Left colon (tissue), 2 donors: ENCODE measurements at places on chromosomes 12 and 14.

GRCh38 chr14:59352961-59353360, 112.2 kb downstream of the GPR135 start:
- DNase-seq, result no peak

- DNase-seq, result no peak
These were observed 113.1 kb upstream of the FKBP4 start for GRCh38 chr12:2681450-2682205.

GRCh38 chr12:95177201-95177768, 40.0 kb downstream of the FGD6 start:
- DNase-seq, result no peak

DNA sequence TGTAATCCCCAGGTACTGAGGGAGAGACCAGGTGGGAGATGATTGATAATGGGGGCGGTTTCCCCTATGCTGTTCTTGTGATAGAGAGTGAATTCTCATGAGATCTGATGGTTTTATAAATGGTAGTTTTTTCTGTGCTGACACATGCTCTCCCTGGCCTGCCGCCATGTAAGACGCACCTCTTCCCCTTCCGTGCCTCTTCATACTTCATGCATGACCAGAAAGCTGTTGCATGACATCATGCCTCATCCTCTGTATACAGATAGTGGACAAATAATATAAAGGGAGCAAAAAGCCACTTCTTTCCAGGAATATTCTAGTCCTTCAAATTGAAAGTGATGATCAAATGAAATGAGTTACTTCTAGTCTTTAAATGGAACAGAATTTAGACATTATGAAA, 47.3 kb upstream of the LRIG3 start:
- no peak for DNase-seq

GRCh38 chr12:62263966-62264365, 3.8 kb downstream of the USP15 start:
- no peak for DNase-seq

DNA sequence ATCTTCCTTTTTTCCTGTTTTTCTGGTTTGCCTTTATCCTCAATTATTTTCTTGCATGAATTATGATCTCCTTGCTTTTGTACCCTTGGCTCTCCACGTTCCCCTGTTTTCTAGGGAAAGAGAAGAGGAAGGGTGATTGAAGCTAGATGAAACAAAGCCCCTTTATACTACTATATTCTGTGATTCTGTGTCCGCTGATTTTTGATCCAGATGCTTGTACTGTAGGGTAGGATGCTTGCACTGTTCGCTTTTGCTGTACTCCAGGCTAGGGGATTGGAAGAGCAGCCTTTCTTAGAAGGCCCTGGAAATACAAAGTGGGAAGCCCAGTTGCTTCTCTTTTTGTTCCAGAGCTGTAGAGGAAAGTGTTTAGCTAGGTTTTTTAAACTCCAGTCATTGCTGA, 35.1 kb upstream of the KLHDC2 start:
- no peak for DNase-seq

GRCh38 chr14:51744372-51745130, 92.8 kb downstream of the FRMD6 start:
- no peak for DNase-seq

- no peak for DNase-seq
These were observed 1.7 kb downstream of the PRPF40B start for GRCh38 chr12:49624921-49625577.

DNA sequence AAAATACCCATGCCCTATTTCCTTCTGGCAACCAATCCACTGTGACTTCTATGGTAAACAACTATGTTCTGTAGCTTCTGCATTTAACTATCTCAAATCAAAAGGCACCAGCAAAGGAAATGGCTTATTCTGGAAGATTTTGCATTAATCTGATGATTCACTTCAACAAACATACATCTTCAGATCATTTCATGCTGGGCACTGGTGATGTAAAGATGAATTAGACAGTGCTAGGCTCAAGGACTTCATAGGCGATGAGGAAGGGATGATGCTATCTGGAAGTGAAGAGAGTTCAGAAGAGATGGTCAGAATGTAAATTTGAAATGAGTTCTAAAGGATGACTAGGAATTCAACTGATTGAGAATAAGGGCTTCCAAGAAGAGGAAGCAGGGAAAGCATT, 363.3 kb downstream of the PAWR start:
- no peak for DNase-seq

GRCh38 chr14:77097700-77098528, at the start of gene CIPC:
CIPC (plus strand) TSS chr14:77098258; CDS start chr14:77105709, 7,451 bp downstream.
- DNase-seq, result peak; percentile 100

- no peak for DNase-seq
These were observed 40.6 kb downstream of the SPRING1 start for GRCh38 chr12:116697305-116697704.

DNA sequence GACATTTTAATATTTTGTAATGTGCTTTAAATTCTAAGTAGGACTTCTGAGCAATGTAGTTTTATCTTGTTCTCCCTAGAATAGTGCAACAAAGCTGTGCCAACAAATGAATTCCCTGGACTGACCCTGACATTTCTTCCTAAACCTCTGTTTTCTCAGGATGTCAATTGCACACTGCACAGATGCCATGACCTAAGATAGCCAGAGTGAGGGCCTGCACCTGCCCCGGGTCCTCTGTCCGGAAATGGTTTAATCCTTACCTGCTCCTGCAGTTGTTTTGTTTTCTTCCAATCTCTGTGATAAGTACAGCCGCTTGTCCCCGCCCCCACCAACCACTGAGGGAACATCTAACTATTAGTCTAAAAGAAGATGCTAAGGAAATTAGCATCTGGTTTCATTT, 831.5 kb downstream of the GALC start:
- DNase-seq, result no peak

- no peak for DNase-seq
These were observed 24.6 kb downstream of the LIN7A start for GRCh38 chr12:80912901-80913770.

GRCh38 chr12:89789862-89790261, 81.2 kb upstream of the ATP2B1 start:
- no peak for DNase-seq

DNA sequence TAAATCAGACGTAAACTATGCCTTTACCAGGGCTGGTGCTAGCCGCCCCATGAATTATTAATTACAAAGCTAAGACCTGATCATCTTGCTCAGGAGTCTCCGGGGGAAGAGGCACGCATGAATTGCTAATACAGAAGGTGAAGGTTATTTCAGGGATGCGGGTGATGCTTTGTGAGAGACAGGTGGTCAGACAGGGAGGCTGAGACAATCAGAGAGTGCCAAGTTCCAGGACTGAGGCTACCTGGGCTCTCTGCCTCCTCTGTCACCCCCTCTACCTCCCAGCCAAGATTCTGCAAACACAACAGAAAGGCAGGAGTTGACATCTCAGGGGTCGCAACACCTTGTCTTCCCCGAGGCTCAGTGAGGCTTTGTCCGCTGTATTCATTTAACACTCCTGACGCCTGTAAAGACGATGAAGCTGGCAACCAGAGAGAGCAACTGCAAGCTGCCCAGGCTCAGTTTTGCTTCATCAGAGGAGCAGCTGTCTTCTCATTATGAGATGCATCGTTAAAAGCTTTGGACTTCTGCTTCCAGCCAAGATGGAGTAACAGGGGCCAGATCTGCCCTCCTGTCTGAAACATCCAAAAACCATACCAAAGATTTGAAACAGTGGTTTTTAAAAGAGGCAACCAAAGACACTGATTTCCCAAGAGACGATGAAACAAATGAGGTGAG, 46.6 kb downstream of the PRIMA1 start:
- no peak for DNase-seq

DNA sequence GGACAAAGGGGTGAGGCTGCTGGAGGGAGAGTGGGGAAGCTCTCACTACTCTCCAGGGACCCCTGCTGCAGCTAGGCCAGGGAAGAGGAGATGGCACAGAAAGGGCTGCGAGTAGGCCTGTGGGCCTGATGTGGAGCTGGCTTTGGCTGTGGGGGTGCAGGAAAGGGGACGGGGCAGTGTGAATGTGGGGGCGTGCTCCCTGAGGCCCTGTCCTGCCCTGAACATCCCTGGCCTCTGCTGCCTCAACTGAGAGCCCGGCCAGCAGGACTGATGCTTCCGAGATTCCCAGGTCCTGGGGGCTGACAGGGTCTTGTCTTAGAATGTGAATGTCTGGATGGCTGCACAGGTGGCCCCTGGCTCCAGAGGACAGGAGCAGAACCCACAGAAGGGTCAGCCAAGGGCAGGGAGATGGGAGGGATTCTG, 64.2 kb downstream of the CHGA start:
- DNase-seq, result no peak

- DNase-seq, result peak; percentile 55
These were observed 17.4 kb downstream of the FOXN4 start for GRCh38 chr12:109291521-109292341.

GRCh38 chr12:62146318-62146717, 113.9 kb upstream of the USP15 start:
- no peak for DNase-seq

DNA sequence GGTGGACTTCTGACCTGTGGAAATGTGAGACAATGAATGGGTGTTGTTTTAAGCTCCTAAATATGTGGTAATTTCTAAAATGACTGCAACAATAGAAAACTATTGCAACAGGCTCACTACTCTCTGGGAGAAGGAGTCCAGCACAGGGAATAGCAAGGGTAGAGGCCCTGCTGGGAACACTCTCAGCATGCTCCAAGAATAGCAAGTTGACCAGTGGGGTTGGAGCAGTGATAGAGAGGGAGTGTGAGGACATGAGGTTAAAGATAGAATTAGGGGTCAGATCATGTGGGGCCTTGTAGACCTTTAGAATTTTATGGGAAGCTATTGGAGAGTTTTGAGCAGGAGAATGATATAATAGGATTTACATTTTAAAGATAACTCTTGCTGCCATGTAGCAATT, 346.7 kb upstream of the CCDC196 start:
- DNase-seq, result no peak

DNA sequence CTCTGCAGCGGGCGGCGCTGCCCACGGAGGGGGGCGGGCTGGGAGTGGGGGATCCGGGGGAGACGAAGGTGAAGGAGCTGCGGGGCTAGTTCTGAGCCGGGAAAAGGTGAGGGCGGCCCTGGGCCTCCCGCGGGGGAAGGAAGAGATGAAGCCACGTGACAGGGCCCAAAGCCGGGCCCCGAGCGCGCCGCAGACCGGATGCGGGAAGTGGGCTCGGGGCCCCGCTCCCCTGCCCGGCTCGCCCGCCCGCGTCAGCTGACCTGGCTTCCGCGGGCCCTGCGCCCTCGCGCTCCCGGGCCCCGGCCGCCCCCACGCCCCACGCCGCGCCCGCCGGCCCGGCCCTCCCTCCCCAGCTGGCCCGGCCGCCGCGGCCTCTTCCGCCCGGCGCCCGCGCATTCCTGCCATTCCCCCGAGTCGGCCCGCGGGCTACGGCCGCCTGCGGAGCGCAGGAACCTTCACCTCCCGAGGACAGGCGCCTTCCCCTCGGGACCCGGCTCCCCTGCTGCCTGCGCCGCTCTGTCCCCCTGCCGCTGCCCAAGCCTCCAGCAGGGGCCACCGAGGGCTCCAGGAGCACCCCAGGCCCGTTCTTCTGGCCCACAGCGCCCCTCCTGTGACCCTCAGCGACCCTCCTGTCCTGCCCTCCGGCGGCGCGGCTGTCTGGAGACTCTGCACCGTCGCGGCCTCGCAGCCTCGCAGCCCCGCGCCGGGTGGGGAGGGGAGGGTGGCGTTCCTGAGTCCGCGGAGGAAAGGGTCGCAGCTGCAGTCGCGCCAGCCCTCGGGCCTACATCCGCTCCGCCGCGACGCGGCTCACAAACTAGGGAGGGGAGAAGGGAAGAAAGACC, 20.4 kb downstream of the NINJ2 start:
- DNase-seq, result peak; percentile 81

GRCh38 chr12:27975222-27976136, 2.9 kb upstream of the PTHLH start:
- no peak for DNase-seq

GRCh38 chr14:72380456-72380855, 448.2 kb downstream of the RGS6 start:
- no peak for DNase-seq

GRCh38 chr12:53048780-53049401, 974 bp upstream of the TNS2 start:
- DNase-seq, result peak; percentile 64

GRCh38 chr12:130460611-130461446, 123.1 kb downstream of the PIWIL1 start:
- DNase-seq, result no peak

GRCh38 chr12:2825132-2825531, 9.7 kb downstream of the NRIP2 start:
- no peak for DNase-seq

GRCh38 chr12:29102741-29103140, 46.3 kb upstream of the FAR2 start:
- no peak for DNase-seq

DNA sequence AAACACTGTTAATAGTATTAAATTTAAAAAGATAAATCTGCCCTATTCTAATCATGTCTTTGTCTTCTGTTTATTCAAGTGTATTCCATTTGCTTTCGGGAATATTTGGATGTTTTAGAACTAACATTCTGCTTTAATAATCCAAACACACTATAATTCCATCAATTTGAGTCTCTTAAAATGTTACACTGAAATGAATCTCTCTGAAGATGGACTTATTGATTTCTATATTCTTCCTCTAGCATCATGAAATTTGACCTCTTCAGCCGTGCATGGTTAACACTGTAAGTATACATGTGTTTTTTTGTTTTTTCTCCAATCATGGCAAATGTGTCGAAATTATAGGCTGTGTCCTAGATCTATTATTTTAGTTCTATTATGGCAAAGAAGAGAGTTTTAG, 339.2 kb downstream of the ACSS3 start:
- no peak for DNase-seq

- no peak for DNase-seq
These were observed 166.4 kb downstream of the DUSP6 start for GRCh38 chr12:89185889-89186288.

DNA sequence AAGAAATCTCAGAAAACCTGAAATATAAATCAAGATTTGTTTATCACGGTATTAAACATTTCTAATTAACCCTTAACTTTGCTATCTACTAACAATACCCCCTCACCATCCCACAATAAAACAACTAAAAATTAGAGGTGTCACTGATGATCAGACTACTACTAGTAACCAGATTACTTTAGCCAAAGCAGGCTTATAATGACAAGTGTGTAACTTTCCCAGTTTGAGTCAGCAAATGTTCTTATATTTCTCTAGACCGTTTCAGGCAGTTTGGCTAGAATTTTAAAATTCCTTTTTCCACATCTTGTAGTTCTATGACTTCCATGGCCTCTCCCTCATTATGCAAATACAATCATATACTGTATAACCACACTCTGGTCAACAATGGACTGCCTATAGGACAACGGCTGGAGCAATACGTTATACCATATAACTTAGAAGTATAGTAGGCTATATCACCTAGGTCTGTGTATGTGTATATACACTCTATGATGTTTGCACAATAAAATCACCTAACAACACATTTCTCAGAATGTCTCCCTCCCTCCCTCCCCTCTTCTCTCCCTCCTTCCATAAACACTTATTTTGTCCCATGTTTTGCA, 102.1 kb downstream of the DENND5B start:
- no peak for DNase-seq

GRCh38 chr12:109758426-109759420, 45.1 kb downstream of the FAM222A start:
- DNase-seq, result peak; percentile 1

GRCh38 chr12:57865084-57865751, 18.7 kb upstream of the CTDSP2 start:
- DNase-seq, result peak; percentile 72

- DNase-seq, result no peak
These were observed 719 bp downstream of the KRT80 start for GRCh38 chr12:52190860-52191729.

GRCh38 chr12:113284751-113285150, 50.2 kb downstream of the SLC8B1 start:
- no peak for DNase-seq

- DNase-seq, result no peak
These were observed 69.0 kb downstream of the CPSF2 start for GRCh38 chr14:92190768-92191167.
